ENCODE measurements at places on chromosomes 3 and 15. TPM values are rescaled to one million over a fixed set of nuclear protein-coding genes. Genes with fewer than 3 reads are reported as not detected.

GRCh38 chr3:157388976-157389375 lies 47.7 kb upstream of the PTX3 start:
- peaks cover 6% of the 10 kb centered on the region for H3K4me1 ChIP-seq
- H3K4me3 ChIP-seq, result no peak overlapping the region
- no peaks in the 10 kb centered on the region for H3K27me3 ChIP-seq
- H3K36me3 ChIP-seq, result no peaks in the 10 kb centered on the region
- H3K27ac ChIP-seq, result no peak overlapping the region
- no peak for DNase-seq

MST1R gene
- total RNA-seq, result 1.1 TPM

DNA sequence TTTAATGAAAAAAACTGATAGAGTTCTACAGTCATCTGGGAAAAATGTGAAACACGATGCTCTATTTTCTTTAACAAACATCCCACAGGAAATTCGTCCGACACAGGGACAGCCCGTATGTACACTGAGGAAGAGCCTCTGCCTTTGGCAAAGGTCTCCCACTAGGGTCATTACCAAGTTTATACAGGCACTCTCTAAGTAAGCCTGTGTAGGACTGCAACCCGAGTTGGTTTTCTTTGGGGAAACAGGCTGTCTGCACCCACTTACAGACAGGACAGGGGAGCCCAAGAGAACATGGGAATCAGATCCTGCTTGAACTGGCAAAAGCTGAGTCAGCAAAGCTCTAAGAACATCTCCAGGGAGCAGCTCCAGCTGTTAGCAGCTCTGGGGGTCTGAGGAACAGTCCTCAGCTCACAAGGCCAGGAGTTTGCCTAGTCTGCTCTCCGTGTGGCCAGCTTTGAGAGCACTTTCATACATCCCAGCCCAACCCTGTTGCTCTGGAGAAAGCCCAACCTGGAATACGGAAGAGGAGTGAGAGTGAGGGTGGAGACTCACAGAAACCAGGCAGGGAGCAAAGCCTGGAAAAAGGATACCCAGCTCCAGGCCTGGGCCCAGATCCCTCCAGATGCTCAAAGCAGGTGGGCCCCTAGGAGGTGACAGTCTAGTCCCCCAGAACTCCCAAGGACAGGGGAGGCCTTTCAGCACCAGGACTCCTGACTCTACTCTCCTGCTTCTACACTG lies 1.9 kb downstream of the TBC1D2B start:
- peak; percentile 89 for DNase-seq
- peaks cover 61% of the 10 kb centered on the region for H3K4me1 ChIP-seq
- no peaks in the 10 kb centered on the region for H3K27me3 ChIP-seq
- peaks cover 2% of the 10 kb centered on the region for H3K36me3 ChIP-seq

TRH gene
- total RNA-seq, result not detected

LRRN1 gene
- 1.2 TPM for total RNA-seq

Data from osteocyte (in vitro differentiated cells).